ENCODE measurements at places on chromosomes 4 and X.

GRCh38 chrX:10017872-10018271, 50.7 kb downstream of the CLDN34 start:
- DNase-seq, result no peak

DNA sequence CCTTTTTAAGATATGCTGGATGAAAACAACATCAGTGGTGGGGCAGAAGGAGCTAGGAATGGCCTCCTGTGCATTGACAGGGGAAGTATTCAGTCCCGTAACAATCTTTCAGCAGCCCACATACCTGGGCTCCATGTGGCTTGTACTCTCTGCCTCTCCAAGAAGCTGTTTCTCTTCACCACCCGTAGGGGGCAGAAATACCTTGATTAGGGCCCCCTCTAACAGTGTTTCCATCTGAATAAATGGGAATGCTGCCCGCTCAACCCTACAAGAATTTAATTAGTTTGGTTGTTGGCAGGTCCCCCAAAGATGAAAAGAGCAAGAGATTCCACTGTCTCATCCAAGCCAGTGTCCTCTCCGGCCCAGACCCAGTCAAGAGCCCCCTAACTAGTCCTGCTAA, 155.2 kb downstream of the SMIM20 start:
- no peak for DNase-seq

GRCh38 chr4:63036159-63036866, 1372.9 kb downstream of the TECRL start:
- DNase-seq, result no peak

DNA sequence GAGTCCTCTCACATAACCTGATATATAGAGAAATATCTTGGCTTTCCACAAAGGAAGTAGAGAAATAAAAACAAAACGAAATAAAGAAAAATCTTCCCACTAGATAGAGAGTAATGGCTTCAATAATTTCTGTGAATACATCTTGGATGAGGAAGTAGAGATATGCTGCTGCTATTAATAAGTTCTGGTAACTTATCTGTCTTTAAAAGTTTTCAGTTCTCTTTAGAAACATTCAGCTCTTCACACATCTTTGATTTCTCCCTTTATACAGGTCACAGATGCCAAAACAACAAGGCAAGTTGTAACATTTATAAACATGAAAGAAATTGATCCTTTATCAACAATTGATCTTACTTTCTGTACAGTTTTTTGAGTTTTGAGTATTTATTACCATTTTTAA, 615.8 kb downstream of the TRAM1L1 start:
- no peak for DNase-seq

DNA sequence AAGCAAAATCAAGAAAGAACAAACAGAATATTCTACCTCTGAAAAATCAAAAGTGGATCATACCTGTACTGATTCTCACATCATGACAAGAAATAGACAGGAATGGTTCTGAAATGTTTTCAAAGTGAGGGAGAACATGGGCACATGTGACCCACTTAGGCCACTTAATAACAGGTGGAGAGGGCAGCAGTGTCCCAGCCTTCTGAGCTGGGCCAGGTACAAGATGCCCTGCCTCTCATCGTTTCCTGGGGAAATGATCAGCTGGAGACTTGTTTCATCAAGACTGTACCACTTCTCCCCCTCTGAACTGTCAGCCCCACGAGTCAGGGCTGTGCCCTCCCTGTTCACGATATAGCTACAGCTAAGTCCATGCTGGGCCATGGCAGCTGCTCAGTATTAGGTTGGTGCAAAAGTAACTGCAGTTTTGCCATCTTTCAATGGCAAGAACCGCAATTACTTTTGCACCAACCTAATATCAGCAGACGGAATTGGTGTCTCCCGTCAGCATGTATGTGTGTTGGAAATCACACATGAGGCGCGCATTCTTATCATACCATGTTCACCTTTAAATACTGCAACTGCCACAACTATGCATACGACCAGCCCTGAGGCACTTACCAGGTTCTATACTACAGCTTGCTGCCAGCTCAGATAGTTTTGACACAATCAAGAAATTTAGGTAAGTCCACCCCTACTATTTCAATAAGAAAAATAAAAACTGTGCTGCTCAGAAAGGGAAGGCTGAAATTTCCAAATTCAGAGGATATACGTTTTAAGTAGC, 71.4 kb downstream of the GATB start:
- DNase-seq, result no peak

GRCh38 chr4:36773467-36773866, 471.1 kb upstream of the NWD2 start:
- no peak for DNase-seq

DNA sequence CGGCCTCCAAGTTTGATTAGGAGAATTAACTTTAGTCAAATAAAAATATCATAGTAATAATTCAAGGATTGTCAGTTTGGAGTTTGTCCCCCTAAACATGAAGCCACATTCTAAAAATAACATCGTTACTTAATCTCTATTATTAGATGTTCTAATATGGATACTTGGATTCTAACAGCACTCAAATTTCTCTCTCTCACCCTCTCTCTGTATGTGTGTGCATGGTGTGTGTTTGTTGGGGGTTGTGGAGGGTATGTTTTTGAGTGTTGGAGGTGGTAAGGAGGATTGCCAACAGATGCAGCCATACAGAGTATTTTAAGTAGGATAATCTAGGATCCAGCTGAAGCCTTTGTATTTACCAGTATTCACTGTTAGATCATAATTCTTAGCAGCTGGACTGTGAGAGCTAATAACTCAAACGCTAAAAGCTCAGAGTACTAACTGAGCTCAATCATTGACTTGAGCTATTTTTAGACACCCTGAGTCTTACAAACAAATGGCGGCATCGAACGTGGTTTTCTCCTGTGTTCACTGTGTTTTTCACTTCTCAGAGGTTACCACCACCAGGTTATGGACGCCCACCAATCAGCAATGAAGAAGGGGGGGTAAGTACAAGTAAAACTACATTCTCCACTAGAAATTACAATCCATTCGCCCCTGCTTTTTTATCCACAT, 8.8 kb downstream of the ENAM start:
- no peak for DNase-seq

DNA sequence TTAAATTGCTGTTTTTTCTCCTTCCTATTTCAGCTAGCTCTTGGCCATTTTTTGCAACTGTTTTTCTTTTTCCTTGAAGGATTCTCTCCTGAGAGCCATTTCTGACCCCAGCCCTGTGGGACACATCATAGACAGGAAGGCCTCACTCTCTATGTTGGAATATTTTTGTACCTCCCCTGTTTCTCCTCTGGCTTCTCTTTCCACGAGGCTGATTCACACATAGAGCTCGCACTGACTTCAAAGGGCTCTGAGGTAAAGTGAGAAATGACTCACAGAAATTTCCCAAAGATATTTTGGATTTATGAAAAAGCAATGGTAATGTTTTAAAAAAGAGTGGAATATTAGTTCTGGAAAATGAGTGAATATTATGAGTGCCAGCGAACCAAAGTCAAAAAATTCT, 181.7 kb upstream of the IGFBP7 start:
- DNase-seq, result no peak

- no peak for DNase-seq
These were observed 891.8 kb upstream of the NDST4 start for GRCh38 chr4:116005037-116005805.

- no peak for DNase-seq
These were observed 774.8 kb upstream of the TENM3 start for GRCh38 chr4:181468451-181468850.

DNA sequence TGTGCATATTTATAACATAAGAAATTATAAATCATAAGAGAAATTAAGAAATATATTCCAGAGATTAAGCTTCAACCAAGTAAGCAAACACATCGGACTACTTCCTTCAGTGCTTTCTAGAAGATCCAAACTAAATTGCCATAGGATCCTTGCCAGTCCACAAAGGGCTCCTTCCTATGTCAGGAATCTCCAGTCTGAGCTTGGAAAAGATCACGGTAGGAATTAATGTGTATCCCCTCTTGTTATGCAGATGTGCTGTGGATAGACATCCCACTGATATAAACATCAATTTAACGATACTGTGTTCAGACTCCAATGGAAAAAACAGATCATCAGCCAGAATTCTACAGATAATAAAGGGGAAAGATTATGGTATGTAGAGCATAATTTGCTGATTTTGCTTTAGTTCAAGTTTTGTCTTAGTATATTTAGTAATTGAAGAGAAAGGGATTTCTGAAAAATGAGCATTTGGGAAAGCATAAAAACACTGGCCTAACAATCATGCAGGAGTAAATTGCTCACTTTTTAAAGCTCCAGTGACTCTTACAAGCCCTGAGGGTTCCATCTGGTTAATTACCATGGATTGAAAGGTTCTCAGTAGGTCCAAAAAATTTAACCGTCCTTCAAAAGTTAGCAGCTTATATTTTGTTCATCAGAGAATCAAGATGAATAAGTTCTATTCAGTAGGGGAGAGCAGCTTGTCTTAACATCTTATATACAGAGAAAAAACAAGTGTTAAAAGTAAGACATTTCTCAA, 65.9 kb downstream of the HHIP start:
- no peak for DNase-seq

DNA sequence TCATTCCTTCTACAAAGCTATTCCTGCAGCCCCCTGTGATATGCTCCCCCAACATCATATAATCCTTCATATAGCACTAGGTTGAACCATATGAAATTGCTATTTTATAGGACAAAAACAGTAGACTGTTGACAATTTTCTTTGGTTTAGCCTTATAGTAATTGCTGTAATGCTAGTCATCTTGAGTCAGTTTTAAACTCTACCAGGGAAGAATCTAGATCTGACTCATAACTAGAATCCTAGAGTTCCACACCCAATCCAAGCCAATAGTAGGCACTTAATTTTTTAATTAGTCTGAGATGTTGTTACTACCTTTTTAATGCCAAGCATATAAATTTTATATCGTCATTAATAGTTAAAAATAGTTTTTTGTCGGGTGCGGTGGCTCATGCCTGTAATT, 136.8 kb downstream of the CHRNA9 start:
- no peak for DNase-seq

DNA sequence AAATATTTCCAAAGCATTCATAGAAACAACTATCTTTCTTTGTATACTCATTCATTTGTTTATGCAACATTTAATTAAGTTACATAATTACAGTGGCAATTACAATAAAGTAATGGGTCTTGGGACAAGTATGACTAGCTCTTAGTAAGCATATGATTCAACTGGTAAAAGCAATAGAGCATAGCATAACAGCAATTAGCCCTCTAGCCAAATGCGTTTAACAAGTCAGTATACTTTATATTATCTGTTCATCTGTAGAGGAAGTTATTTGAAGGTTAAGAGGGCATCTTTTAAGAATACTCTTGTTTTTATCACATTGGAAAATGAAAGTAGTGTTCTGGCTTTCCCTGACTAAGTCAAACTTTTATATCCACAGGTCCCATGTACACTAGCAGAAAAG, 198.1 kb upstream of the UGT8 start:
- DNase-seq, result no peak

GRCh38 chr4:124389591-124389990, 322.9 kb downstream of the ANKRD50 start:
- DNase-seq, result no peak

- no peak for DNase-seq
These were observed 257.4 kb upstream of the AGA start for GRCh38 chr4:177699365-177700213.

- DNase-seq, result no peak
These were observed 16.9 kb downstream of the CTAG1B start for GRCh38 chrX:154602226-154602625.

DNA sequence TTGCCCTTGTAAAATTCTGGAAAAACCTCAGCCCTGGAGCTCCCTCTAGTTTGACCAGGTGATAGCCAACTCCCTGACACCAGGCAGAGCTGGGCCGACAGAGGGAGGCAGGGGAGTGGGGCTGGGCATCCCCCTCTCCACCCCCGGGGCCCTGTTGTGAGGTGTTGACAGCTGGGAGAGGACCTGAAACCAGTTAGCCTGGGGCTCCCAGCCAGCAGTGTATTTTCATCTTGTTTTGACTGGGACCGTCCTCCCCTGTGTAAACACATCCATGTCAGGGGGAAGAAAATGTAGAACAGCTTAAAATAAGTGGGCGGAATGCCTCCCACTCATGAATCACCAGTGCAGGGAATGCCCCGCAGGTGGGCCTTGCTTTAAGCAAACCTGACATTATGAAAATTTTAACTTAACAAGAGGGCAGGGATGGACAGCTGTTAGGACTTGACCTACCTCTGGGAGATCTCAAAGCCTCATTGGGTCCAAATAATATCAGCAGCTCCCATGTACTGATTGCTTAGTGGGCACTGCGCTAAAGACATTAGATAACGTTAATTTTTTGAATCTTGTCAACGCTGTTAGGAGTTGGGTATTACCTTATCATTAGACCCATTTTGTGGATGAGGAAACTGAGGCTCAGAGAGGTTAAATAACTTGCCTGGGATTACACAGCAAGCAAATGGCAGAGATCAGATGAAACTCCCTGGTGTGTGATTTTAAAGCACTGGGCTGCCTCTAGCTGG, 45.9 kb downstream of the TSC22D3 start:
- no peak for DNase-seq

DNA sequence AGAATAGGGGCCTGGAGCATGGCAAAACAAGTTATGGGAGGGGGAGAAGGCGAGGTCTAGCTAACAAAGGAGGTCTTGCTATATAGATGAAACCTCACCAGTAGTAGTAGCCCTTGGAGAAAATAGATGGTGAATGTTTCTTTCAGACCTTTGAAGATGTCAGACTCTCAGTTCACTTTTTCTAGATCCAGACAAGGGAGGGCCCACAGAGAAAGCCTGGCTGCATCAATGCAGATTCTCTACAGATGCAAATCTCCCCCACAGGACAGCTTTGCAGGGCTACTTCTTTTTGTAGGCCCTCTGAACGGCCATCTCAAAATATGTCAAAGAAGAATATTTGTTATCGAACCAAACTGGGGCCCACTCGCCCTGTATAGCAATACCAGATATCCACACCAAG, 159.7 kb downstream of the ANK2 start:
- no peak for DNase-seq

DNA sequence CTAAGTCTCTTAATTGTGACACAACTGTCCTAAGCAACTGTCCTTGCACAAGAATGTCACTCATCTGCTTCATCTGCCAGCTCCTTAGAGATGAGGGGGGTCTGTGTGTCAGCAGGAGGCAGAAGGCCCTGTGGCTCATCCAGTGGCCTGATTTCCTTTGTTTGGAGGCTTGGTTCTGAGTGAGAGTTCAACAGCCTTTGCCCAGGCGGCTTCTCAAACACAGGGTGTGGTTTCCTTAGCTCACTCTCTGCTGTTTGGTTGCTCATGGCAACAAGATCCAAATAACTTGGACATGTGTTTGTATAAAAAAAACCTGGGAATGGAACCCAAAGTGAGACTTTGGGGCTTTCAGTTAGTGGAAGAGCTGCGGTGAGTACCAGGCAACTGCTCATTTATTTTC, 46.6 kb downstream of the MAP7D3 start:
- no peak for DNase-seq

DNA sequence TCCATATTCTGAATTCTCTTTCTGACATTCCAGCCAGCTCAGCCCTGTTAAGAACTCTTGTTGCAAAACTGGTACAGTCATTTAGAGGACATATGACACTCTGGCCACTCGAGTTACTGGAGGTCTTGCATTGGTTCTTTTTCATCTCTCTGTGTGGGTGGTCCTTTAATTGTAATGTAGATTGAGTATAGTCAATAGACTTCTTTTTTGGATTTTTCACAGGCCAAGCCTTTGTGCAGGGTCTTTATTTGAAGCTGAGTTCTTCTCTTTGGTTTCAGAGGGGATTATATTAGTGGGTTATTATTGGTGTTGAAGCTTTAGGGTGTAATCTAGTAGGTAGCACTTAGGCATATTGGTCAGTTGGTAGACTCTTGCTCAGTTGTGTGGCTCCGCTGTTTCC, 118.0 kb upstream of the GIMD1 start:
- DNase-seq, result no peak

Data from activated T-cell treated with anti-CD3 and anti-CD28 coated beads for 1 hour (primary cell).